Karpas-422 (cell line): ENCODE measurements at places on chromosomes 11 and 22.

- no peak for DNase-seq
- no peaks in the 10 kb centered on the region for H3K27me3 ChIP-seq
- H3K36me3 ChIP-seq = no peaks in the 10 kb centered on the region
- no peak overlapping the region for H3K4me3 ChIP-seq
- H3K27ac ChIP-seq = no peak overlapping the region
- H3K4me1 ChIP-seq = no peaks in the 10 kb centered on the region
Measured at GRCh38 chr11:131957875-131958274, 587.5 kb downstream of the NTM start.

DNA sequence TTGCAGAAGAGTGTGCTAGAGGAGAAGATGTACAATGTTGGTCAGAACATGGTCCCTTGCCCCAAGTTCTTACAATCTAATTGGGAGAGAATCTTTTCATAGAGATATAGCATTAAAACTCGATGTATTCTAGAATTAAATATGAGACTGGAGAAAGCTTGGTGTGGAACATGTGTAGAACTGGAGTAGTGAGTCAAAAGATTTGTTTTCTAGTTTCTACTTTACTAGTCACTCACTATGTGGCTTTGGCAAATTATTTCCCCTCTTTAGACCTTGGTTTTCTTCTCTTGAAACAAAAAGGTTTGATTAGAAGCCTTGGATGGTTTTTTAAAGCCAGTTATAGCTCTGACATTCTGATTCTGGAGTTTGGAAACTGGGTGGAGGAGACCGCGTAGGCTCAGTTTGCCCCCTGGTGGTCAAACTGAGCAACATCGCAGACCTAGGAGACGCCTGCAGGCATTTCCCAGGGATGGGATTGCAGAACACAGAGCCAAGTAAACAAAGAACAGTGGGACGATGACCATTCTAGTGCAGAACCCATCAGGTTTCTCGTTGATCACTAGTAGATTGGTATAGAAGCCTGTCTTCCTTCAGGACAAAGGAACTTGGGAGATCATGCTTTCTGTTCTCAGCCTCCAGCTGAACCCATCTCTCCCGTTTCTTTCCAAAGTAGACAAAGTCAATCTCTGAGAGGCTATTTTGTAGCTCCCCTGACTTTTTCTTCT lies 8.5 kb upstream of the CHRDL2 start:
- no peak overlapping the region for H3K27ac ChIP-seq
- H3K27me3 ChIP-seq = no peaks in the 10 kb centered on the region
- peak; percentile 80 for DNase-seq
- H3K4me3 ChIP-seq = no peak overlapping the region

- DNase-seq = no peak
- no peak overlapping the region for H3K27ac ChIP-seq
- H3K4me1 ChIP-seq = no peaks in the 10 kb centered on the region
- no peak overlapping the region for H3K4me3 ChIP-seq
- H3K36me3 ChIP-seq = no peaks in the 10 kb centered on the region
- H3K27me3 ChIP-seq = no peaks in the 10 kb centered on the region
Measured at GRCh38 chr11:61054513-61054912, 47.8 kb upstream of the CD5 start.

GRCh38 chr11:61737636-61738386 lies 14.6 kb upstream of the MYRF start:
- H3K27me3 ChIP-seq = no peaks in the 10 kb centered on the region
- H3K36me3 ChIP-seq = no peaks in the 10 kb centered on the region
- no peaks in the 10 kb centered on the region for H3K4me1 ChIP-seq
- DNase-seq = no peak
- H3K27ac ChIP-seq = no peak overlapping the region

DNA sequence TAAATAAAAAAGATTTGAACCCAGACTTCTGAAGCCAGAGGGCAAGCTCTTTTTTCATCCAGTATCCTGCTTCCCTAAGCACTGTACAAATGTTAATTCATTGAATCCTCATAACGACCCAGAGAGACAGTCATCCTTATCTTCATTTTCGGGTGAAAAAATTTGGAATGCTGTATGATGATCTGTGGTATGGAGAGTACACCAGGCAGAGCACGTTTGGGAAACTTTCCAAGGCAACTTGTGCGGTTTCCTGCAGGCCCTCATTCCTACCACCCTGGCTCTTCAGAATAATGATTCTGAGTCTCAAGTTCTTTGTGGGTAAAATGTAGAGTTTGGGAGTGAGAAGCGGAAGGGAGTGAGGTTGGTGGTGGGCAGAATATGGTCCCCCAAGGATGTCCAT lies 177.9 kb upstream of the CADM1 start:
- no peaks in the 10 kb centered on the region for H3K27me3 ChIP-seq
- no peak for DNase-seq
- H3K4me1 ChIP-seq = no peaks in the 10 kb centered on the region

DNA sequence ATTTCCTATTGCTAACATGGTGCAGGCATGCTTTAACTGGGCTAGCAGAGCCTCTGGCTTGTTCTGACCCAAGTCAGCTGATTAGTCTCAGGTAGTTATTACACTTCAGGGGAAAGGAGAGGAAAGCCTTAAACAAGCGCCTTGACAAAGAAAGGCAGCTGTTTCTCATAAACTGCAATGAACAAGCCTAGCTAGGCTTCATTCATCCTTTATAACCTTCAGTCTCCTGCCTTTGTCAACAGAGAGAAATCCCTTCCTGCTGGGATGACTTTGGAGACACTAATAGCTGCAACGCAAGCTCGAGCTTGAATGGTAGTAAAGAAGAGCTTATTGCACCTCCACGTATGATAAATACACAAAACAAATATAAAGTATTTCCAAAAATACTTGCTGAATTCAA lies 68.4 kb downstream of the CCDC34 start:
- H3K27ac ChIP-seq = no peak overlapping the region
- no peaks in the 10 kb centered on the region for H3K4me1 ChIP-seq
- H3K27me3 ChIP-seq = no peaks in the 10 kb centered on the region; the same call in 1 of the 2 replicates
- H3K4me3 ChIP-seq = no peak overlapping the region
- no peaks in the 10 kb centered on the region for H3K36me3 ChIP-seq

GRCh38 chr11:134758342-134758931 lies 346.4 kb upstream of the B3GAT1 start:
- H3K36me3 ChIP-seq = no peaks in the 10 kb centered on the region
- no peak overlapping the region for H3K4me3 ChIP-seq
- H3K27ac ChIP-seq = no peak overlapping the region
- no peaks in the 10 kb centered on the region for H3K4me1 ChIP-seq
- DNase-seq = no peak

GRCh38 chr11:6523253-6523652 lies 26.2 kb downstream of the DNHD1 start:
- H3K4me3 ChIP-seq = no peak overlapping the region
- H3K27ac ChIP-seq = no peak overlapping the region
- H3K36me3 ChIP-seq = 0 out of 2 replicates have a peak, but pooled peaks cover 12% of the 10 kb centered on the region
- H3K27me3 ChIP-seq = no peaks in the 10 kb centered on the region
- H3K4me1 ChIP-seq = peaks cover 16% of the 10 kb centered on the region
- no peak for DNase-seq

DNA sequence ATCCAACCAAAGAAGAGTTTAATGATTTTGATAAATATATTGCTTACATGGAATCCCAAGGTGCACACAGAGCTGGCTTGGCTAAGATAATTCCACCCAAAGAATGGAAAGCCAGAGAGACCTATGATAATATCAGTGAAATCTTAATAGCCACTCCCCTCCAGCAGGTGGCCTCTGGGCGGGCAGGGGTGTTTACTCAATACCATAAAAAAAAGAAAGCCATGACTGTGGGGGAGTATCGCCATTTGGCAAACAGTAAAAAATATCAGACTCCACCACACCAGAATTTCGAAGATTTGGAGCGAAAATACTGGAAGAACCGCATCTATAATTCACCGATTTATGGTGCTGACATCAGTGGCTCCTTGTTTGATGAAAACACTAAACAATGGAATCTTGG lies 23.9 kb downstream of the KDM4D start:
- H3K27ac ChIP-seq = no peak overlapping the region
- no peak for DNase-seq
- no peaks in the 10 kb centered on the region for H3K27me3 ChIP-seq

- H3K4me1 ChIP-seq = peaks cover 9% of the 10 kb centered on the region
- DNase-seq = no peak
- H3K4me3 ChIP-seq = no peak overlapping the region
- H3K27me3 ChIP-seq = no peaks in the 10 kb centered on the region
Measured at GRCh38 chr11:44989831-44990566, 39.3 kb upstream of the TP53I11 start.

GRCh38 chr11:33515347-33515746 lies 185.3 kb downstream of the C11orf91 start:
- DNase-seq = no peak
- no peaks in the 10 kb centered on the region for H3K4me1 ChIP-seq
- H3K4me3 ChIP-seq = no peak overlapping the region

DNA sequence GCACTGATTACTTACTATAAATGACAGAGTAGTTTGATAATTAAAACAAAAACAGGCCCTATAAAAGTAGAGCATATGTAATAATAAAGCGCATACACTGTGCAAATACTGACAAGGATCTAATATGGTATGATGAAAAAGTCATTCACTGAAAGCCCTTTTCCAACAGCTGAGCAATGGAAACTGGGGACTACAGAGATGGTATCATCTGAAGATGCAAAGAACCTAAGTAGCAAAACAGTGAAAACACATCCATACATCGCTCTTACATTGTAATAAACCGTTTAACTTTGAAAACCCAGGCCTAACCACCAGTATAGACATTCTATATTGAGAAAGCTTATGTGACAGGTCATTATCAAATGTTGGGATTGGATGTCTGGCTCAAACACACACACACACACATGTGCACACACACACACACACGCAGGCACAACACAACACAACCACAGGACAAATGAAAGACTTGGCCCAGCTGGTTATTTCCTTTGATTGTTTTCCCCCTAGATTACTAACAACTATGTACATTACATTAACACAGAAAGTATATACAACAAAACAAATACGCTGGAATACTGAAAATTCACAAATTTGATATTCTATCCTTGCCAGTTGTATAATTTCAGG lies 119.5 kb downstream of the APOL5 start:
- H3K4me1 ChIP-seq = no peaks in the 10 kb centered on the region
- no peaks in the 10 kb centered on the region for H3K36me3 ChIP-seq
- no peak overlapping the region for H3K27ac ChIP-seq
- H3K4me3 ChIP-seq = no peak overlapping the region
- peak; percentile 31 for DNase-seq

GRCh38 chr22:29079218-29079901 lies 6.5 kb downstream of the KREMEN1 start:
- DNase-seq = no peak
- no peak overlapping the region for H3K27ac ChIP-seq
- H3K27me3 ChIP-seq = no peaks in the 10 kb centered on the region
- no peak overlapping the region for H3K4me3 ChIP-seq

- no peak for DNase-seq
- no peak overlapping the region for H3K4me3 ChIP-seq
- no peak overlapping the region for H3K27ac ChIP-seq
- H3K4me1 ChIP-seq = no peaks in the 10 kb centered on the region
Measured at GRCh38 chr11:71191201-71191600, 61.2 kb downstream of the SHANK2 start.

GRCh38 chr11:27239305-27239942 lies 123.6 kb downstream of the CCDC34 start:
- no peak overlapping the region for H3K27ac ChIP-seq
- H3K4me3 ChIP-seq = no peak overlapping the region
- no peaks in the 10 kb centered on the region for H3K27me3 ChIP-seq
- no peak for DNase-seq

DNA sequence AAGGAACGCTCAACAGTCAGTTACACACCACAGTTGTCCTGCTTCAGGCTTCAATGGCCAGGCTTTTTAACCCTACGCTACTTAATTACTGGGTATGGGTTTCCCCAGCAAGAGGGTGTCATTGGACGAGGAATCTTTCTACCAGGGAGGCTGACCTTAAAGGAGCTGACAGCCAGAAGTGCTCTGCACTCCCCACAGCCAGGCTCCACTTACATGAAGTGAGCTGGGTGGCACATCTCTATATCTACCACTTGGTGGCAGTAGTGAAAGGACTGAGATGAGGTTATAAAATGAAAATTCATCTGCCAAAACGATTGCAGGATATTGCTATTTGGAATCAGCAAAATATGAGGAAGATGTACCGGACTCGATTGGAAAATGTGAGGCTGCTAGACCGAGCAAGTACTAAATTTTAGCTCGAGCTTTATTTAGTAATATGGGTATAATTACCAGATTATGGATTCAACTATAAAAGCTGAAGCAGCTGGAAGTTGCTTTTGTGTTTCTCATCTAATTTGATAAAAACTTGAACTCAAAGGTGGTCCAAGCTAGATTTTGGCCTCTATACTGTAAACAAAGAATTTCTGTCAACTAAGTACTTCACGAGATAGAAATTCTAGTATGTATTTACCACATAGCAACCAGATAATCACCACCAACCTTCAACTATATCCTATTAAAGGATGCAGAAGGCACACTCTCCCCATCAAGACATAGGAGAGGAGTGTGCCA lies 53.9 kb upstream of the CEP126 start:
- no peaks in the 10 kb centered on the region for H3K27me3 ChIP-seq
- H3K4me1 ChIP-seq = no peaks in the 10 kb centered on the region
- no peaks in the 10 kb centered on the region for H3K36me3 ChIP-seq
- no peak overlapping the region for H3K4me3 ChIP-seq
